Astrocyte of the spinal cord (primary cell): ENCODE measurements at places on chromosomes 4 and X.

GRCh38 chr4:172688534-172688933, 480.1 kb upstream of the GALNT7 start:
- no peak for DNase-seq

GRCh38 chr4:150280081-150280895, 202.0 kb downstream of the DCLK2 start:
- peak; percentile 94 for DNase-seq

GRCh38 chrX:37638047-37638446, 47.5 kb upstream of the XK start:
- DNase-seq = no peak

- no peak for DNase-seq
Observed at GRCh38 chrX:23048806-23049573, 49.2 kb downstream of the DDX53 start.

DNA sequence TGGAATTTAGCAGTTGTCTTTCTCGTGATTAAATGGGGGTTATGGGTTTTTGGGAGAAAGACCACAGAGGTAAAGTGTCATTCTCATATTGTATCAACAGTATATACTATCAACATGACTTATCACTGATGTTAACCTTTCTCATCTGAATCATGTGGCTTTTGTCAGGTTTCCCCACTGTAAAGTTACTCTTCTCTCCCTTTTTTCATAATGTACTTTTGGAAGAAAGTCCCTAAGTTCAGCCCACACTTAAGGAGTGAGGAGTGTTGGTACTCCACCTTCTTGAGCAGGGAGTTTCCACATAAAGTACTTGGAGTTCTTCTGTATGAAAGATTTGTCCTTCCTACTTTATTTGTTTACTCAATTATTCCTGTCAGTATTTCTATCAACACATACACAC, 169.9 kb downstream of the ZNF330 start:
- no peak for DNase-seq

GRCh38 chr4:23614284-23614892, 275.5 kb downstream of the PPARGC1A start:
- DNase-seq = peak; percentile 35

GRCh38 chr4:61783050-61783449, 582.9 kb downstream of the ADGRL3 start:
- DNase-seq = no peak

- DNase-seq = no peak
Observed at GRCh38 chrX:63958134-63958865, 173.3 kb upstream of the ARHGEF9 start.

DNA sequence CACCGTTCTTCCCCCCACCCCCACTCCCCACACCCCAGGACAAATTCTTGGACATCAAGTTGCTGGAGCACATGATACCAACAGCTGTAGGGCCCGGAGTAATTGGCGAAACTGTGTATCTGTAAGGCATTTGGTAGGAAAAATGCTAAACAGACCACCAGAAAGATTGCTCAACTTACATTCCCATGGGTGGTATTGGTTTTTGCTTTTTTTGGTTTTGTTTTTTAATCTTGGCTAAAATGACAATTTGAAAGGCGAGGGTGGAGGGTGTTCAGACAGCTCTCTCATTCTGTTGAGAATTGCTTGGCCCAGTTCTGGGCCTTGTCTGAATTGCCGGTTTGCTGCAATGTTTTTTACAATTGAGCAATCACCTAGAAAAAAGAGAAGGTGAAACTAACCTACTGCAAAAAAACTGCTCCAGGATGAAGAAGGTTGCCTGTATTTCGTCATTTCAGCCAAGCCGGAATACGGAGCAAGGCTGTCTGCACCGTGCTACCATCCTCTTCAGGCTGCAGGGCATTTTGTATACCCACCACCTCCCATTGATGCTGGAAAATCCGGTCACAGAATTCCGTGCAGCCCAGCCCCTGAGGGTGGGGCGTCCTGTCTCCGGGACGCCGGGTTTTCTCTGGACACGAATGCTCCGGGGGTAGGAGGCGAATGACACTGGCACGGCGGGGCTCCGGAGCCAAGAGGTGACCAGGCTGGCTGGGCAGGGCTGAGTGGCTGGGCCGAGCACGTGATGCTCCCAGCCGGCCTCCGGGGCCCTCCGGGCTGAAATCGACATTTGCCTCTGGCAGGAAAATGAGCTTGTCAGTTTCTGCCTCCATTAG, at the start of gene CLCN4:
CLCN4 (plus strand) TSS at position 777 of the 833 bp plus-strand sequence. CDS start 28,058 bp downstream, outside the sequence.
- DNase-seq = no peak

GRCh38 chrX:119505945-119506344, 37.7 kb downstream of the SLC25A5 start:
- DNase-seq = no peak

GRCh38 chrX:40543661-40544328, 37.0 kb upstream of the ATP6AP2 start:
- DNase-seq = peak; percentile 57

DNA sequence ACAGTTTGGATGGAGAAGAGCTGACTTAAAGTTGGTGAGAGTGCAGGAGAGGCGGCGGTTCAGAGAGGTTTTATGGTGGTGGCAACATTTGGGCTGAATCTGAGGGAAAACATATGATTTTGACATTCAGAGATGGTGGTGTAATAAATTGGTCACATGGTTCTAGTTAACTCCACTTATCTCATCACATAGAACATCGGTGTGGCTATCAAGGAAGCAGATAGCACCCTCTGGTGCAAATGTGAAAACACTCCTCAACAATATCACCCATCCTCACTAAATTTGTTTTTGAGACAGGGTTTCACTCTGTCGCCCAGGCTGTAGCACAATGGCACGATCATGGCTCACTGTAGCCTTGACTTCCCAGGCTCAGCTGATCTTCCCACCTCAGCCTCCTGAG, 28.8 kb downstream of the SUPT20HL2 start:
- DNase-seq = no peak

DNA sequence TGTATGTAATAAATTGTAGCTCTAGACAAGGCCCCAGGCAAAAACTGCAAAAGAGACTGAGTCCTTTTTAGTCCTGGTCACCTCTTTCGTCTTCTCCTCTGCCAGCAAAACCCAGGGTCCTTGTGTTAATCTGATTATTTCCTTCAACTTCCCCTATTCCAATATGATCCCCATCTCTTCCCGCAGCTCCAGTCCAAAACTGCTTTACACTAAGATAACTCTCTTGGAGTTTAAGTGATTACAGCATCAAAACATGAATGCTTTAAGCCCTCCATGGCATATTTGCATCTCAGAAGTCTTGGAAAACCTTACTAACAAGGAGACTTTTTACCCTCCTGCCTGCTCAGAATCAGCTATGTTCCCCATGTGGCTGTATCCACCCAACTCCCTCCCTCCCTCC, 59.3 kb downstream of the MAGEA1 start:
- no peak for DNase-seq

DNA sequence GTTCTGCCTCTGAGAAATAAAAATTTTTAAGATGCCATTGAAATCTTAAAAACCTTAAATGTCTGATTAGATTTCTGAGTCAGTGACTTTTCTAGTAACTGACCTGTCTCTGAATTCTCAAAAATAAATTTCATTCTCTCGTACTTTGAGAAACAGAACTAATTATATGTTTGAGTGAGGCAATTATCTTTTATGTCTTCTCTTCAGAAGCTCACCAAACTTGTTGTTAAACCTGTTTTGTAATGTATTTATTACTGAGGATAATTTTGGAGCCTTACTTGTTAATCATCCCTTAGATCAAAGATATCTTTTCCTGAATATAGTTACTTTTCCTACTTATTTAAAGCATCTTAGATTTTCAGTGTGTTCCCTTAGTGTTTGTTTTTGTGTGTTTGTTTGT, 64.5 kb upstream of the MMAA start:
- DNase-seq = no peak

GRCh38 chr4:59936566-59936965, 1263.6 kb upstream of the ADGRL3 start:
- DNase-seq = no peak

DNA sequence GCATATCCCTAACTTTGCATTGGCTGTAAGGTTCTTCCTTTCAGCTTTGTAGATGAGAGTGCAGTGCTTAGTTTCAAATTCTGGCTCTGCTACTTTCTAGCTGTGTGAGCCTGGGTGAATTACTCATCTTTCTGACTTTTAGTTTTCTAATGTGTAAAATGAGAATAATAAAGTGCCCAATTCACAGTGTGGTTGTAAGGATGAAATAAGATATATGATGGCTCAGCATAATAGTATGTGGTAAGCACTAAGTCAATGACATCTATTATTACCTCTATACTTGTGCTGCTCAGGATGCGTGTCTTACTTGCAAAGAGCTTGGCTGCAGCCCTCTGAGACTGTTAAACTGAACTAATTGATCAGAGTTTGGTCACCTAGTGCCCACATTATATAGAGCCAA, 30.6 kb upstream of the ETNPPL start:
- DNase-seq = no peak

GRCh38 chrX:14673764-14674163, 144.4 kb downstream of the GLRA2 start:
- peak; percentile 87 for DNase-seq

- no peak for DNase-seq
Observed at GRCh38 chrX:24483596-24483995, 18.5 kb downstream of the PDK3 start.

- DNase-seq = no peak
Observed at GRCh38 chr4:118308306-118309030, 44.3 kb downstream of the PRSS12 start.

GRCh38 chrX:42247241-42247640, 323.9 kb upstream of the CASK start:
- no peak for DNase-seq

- peak; percentile 94 for DNase-seq
Observed at GRCh38 chr4:182448281-182449151, 205.3 kb downstream of the TENM3 start.

GRCh38 chrX:155056471-155056870, 14.5 kb downstream of the CMC4 start:
- no peak for DNase-seq

- DNase-seq = no peak
Observed at GRCh38 chr4:76969941-76970529, 20.5 kb downstream of the SEPTIN11 start.

GRCh38 chr4:37603070-37603468, 83.1 kb downstream of the RELL1 start:
- peak; percentile 72 for DNase-seq

GRCh38 chrX:109830157-109830703, 97.2 kb upstream of the ACSL4 start:
- no peak for DNase-seq

DNA sequence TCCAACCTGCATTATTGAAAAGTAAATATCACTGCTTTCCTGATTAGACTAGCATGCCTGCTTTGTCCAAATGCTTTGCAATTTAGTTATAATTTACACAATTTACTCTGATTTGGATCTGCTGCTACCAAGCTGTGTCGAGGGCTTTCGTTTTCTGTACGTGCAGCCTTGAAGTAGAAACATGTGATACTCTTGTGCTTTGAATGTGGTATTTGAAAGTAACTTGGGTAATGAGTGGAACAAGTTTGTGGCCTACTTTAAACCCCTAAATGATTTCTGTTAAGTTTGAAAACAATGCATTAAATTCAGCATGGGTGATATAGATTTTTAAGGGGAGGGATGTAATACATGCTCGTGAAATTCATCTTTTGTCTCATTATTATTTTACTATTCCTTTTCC, 240.7 kb downstream of the IQCM start:
- DNase-seq = no peak

DNA sequence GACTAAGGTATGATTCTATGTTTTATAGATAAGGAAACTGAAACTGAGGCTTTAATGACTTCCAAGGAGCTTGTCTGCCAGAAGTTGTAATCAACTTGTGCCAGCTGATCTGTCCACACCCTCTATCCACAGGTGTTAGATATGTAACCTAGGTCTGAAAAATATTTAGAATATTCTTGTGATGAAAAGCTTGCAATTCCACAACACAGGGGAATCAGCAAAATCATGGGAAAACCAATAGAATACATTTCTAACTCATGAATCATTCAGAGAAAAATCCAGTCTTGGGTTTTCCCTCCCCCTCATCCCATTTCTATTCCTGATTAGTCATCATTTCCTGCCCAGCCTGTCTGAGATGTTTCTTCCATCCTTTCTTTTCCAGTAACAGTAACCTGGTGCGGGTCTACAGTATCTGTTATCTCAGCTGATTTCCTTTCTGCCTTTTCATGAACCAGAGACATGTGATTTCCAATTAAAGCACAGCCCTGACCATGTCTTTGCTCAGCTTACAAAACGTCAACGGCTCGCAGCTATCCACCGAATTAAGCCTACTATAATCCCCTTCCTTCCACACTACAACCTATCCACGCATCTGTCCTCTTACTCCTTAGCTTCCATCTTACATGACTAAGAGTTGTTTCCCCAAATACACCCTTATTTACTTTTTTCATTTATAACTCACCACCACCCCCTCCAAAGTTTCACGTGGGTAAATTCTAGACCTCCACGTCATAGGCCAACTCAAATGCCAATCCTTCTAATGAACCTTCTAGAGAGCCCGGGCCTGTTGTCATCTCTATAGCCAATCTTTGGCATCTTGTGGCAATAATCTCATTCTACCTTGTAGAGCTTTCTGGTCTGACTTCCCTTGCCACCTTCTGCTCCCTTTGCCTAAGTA, 961 bp upstream of the NOCT start:
- DNase-seq = peak; percentile 94

GRCh38 chr4:175435381-175435783, 376.7 kb downstream of the GPM6A start:
- no peak for DNase-seq
